ENCODE measurements at places on chromosomes 16 and 17.
A peak's percentile ranks its signal among the peaks of the same experiment; 100 is the strongest.

GRCh38 chr17:5408186-5408585 is 11.3 kb downstream of the NUP88 start:
- H3K36me3 ChIP-seq = peaks cover 30% of the 10 kb centered on the region
- no peaks in the 10 kb centered on the region for H3K4me1 ChIP-seq
- H3K27ac ChIP-seq = no peak overlapping the region

DNA sequence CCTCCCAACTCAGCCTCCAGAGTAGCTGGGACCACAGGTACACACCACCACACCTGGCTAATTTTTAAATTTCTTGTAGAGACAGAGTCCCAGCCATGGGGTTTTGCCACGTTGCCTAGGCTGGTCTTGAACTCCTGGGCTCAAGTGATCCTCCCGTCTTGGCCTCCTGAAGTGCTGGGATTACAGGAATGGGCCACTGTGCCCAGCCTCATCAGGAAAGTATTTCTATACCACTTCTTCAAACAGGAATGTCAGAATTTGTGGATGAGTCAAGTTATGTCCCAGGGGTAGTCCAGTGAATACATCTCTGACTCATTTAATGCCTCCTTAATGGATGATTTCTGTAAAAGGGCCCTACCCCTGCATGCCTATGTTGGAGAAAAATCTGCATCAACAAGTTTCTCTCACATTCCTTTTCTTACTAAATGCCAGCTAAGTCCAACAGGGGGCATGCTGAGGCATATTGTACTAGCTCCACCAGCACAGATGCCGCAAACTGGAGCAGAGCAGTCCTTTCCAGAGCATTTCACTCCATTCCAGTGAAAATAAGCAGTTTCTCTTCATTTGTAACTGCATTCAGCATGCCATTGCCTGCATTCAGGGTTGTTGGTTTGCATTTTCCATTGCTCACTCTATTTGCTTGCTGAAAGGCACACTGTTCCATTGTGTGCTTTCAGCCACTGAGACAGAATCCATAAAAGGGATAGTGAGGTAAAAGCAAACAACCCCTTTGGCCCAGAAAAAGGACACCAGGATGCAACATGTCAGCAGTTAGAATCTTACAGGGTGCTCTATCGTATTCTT is 5.3 kb upstream of the CAVIN1 start:
- no peak for DNase-seq
- peaks cover 18% of the 10 kb centered on the region for H3K4me1 ChIP-seq
- peak overlapping the region; percentile 23 for H3K27ac ChIP-seq
- H3K27me3 ChIP-seq = peaks cover 22% of the 10 kb centered on the region
- no peak overlapping the region for H3K4me3 ChIP-seq
- no peaks in the 10 kb centered on the region for H3K36me3 ChIP-seq

DNA sequence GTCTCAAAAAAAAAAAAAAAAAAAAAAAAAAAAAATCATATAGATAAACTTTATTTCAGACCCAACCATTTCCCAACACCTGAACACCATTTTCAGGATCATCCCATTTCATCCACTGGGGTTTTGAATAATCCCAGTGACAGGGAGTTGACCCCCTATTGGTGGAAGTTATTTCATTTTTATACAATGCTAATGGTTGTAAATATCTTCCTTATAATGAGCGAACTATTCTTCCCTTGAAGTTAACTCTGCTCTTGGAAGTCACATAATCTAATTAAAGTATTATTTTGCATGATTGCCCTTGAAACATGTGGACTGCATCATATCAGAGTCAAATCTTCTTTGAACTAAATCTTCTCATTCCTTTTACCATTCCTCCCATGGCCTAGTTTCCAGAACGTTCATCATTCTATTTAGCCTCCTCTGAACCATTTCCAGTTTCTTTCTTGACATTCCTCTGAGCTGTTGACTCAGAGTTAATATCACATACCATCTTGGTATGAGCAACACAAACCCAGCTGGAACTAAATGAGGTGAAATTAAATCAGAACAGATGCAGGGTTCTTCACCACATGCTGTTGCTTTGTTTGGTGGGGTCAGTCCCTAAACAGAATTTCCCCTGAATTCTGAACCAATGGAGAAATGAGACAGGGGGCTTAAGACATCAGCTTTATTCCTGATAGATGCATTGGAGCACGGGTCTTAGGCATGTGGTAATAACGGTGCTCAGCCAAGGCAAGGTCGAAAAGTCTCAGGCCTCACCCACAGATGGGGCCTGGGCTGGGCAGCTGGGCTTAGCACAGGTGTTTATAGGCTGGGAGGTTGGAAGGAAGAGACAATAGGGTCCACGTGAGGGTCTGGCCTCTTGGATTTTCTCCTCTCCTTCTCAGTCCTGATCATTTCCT is 8.9 kb downstream of the HSD17B2 start:
- peak overlapping the region; percentile 73 for H3K27ac ChIP-seq
- no peak for DNase-seq
- no peak overlapping the region for H3K4me3 ChIP-seq
- H3K36me3 ChIP-seq = no peaks in the 10 kb centered on the region
- peaks cover 5% of the 10 kb centered on the region for H3K4me1 ChIP-seq

DNA sequence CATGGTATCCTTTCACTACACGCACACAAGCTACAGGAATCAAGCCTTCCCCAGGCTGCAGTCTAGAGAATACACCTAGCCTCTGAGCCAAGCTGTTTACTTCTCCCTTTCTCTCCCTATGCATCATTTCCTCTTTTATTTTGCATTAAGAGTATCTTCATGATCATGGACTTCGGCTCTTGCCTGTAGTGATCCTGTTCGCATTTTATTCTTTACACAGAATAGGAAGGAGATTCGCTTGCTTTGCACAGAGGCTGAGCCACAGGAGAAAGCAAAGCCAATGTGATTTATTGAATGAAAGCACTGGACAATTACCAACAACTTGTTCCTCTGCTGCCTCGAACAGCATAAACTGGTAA is 172.7 kb downstream of the ANKFN1 start:
- no peaks in the 10 kb centered on the region for H3K36me3 ChIP-seq
- peaks cover 42% of the 10 kb centered on the region for H3K27me3 ChIP-seq
- no peak overlapping the region for H3K27ac ChIP-seq
- no peak for DNase-seq
- no peaks in the 10 kb centered on the region for H3K4me1 ChIP-seq

DNA sequence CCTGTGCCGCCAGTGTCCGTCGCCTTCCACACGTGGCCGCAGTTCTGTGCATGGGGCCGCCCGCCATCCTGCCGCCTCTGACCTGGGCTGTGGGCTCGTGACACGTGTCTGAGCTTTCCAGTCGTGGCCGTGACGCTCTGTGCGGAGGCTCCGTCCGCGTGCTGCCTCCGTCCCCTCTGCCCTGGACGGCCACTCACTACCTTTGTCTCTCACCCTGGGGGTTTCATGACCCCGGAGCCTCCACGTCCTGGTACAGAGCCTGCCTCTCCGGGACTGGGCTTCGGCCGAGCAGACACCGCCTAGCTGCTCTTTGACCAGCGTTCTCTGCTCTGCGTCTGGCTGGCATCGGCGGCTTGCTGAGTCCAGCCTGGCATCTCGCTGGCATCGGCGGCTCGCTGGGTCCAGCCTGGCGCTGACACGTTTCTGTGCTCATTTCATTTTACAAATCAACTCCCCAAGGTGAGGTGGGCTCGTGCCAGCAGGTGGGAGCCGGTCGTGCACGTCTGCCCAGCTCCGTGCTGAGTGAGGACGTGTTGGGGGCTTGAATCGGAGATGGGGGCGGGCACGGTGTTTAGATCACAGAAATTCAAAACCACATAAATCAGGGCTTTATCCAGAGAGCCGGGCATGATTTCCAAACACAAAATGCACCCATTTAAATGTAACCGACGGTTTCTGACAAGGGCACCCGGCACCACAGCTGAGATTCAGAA is 44.3 kb upstream of the GNG13 start:
- H3K27ac ChIP-seq = no peak overlapping the region
- no peaks in the 10 kb centered on the region for H3K4me1 ChIP-seq
- peaks cover 6% of the 10 kb centered on the region for H3K36me3 ChIP-seq
- H3K27me3 ChIP-seq = no peaks in the 10 kb centered on the region
- DNase-seq = no peak
- no peak overlapping the region for H3K4me3 ChIP-seq

DNA sequence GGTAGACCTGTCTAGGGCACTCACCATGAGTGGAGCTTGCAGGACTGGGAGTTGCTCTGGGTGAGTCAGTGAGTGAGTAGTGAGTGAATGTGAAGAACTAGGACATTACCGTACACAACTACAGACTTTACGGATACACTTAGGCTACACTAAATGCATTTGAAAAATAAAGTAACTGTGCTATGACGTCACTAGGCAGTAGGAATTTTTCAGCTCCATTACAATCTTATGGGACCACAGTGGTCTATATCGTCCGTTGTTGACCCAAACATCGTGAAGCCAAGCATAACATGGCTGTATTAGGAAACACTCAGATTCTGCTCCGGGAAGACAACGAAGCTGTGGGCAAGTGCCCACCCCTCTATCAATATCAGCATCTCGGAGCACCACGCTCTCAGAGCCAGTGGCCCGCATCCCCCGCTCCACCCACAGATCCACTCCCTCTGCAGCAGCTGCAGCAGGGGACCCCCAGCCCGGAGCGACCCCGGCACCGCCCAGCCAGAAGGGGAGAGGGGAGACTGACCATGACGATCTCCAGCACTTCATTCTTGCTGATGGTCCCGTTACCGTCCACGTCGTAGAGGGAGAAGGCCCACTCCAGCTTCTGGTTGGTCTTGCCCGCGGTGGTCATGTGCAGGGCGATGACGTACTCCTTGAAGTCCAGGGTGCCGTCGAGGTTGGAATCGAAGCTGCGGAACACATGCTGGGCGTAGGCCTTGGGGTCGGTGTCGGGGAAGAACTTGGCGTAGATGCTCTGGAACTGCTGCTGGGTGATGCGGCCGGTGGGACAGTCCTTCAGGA is 594 bp downstream of the RCVRN start:
- H3K36me3 ChIP-seq = no peaks in the 10 kb centered on the region
- peaks cover 16% of the 10 kb centered on the region for H3K4me1 ChIP-seq
- no peak overlapping the region for H3K4me3 ChIP-seq
- peaks cover 15% of the 10 kb centered on the region for H3K27me3 ChIP-seq

- DNase-seq = no peak
- H3K36me3 ChIP-seq = peaks cover 2% of the 10 kb centered on the region
- no peak overlapping the region for H3K4me3 ChIP-seq
- H3K27ac ChIP-seq = peak overlapping the region; percentile 93
- no peaks in the 10 kb centered on the region for H3K27me3 ChIP-seq
- H3K4me1 ChIP-seq = peaks cover 72% of the 10 kb centered on the region
Observed at GRCh38 chr16:73020409-73020884, 27.5 kb downstream of the ZFHX3 start.

DNA sequence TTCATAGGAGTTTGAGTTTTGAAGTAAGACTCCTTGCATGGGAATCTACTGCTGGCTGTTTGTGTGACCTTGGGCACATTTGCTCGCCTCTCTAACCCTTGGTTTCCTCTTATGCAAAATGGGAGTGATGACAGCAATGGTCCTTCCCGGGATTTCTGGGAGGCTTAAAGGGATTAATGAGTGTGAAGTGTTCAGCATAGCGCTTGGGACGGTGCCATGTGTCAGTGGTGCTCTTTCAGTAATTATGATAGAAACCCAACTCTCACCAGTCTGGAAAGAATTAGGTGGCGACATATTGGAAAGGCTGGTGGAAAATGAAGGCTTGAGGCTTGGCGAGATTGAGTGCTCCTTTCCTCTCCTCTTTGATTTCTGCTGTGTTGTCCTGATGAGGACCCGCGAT is 429.2 kb upstream of the EEF2KMT start:
- peaks cover 6% of the 10 kb centered on the region for H3K4me1 ChIP-seq
- H3K27me3 ChIP-seq = peaks cover 10% of the 10 kb centered on the region
- H3K36me3 ChIP-seq = no peaks in the 10 kb centered on the region
- H3K27ac ChIP-seq = peak overlapping the region; percentile 88
- H3K4me3 ChIP-seq = no peak overlapping the region

DNA sequence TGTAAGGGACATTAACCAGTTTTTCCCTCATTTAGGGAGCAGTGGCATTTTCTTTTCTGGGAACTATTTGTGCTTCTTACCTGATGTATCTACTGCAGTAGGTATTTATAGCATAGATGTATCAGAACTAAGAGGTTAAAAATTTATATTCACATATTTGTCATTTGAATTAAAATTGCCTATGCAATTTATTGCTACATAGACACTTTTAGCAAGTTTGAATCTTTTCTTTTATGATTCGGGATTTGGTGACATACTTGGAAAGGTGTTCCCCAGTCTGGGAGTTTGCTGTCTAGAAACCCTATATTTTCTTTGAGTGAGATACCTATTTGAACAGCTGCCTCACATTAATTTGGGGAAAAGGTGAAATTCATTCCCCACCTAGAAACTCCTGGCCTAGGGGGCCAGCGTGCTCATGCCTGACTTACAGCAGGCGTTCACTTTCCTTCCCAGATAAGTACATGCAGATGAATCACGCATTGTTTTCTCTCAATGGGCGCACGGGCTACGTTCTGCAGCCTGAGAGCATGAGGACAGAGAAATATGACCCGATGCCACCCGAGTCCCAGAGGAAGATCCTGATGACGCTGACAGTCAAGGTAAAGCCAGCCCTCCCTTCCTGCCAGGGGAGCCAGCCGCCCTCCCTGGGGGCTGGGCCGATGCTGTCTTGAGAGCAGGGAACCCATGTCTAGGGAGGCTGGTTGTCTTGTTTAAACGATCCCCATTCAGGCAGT is 73.8 kb downstream of the SDR42E1 start:
- no peaks in the 10 kb centered on the region for H3K27me3 ChIP-seq
- H3K36me3 ChIP-seq = no peaks in the 10 kb centered on the region
- DNase-seq = no peak
- peaks cover 14% of the 10 kb centered on the region for H3K4me1 ChIP-seq

- peak overlapping the region; percentile 77 for H3K27ac ChIP-seq
- peaks cover 23% of the 10 kb centered on the region for H3K4me1 ChIP-seq
- H3K4me3 ChIP-seq = peak overlapping the region; percentile 74
- no peaks in the 10 kb centered on the region for H3K36me3 ChIP-seq
- H3K27me3 ChIP-seq = peaks cover 6% of the 10 kb centered on the region
Observed at GRCh38 chr17:76239538-76240274, 587 bp downstream of the RNF157 start.

DNA sequence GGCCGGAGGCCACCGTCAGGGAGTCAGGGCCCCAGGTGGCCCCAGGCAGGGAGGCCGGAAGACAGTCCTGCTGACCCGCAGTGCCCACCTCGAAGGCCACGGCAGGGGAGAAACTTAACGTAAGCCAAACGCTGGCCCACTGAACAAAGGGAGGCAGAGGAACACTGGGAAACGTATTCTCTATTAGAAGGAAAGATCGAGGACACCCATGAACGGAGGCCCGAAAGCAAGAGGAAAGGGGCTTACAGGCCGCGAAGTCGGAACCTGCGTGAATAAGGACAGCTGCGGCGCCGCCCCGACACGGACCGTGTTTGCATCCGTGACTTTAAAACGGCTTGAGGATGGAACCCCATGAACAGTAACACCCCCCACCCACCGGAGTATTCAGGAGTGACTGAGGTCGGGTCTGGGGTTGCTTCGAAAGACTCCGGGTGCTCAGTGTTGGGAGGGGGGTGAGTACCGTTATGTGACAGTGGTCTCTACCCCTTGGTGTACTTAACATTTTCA is 102.4 kb upstream of the METRNL start:
- H3K4me1 ChIP-seq = peaks cover 6% of the 10 kb centered on the region
- no peak overlapping the region for H3K27ac ChIP-seq
- no peaks in the 10 kb centered on the region for H3K27me3 ChIP-seq
- peaks cover 4% of the 10 kb centered on the region for H3K36me3 ChIP-seq
- H3K4me3 ChIP-seq = no peak overlapping the region
